ENCODE measurements at places on chromosomes 7 and 10.

DNA sequence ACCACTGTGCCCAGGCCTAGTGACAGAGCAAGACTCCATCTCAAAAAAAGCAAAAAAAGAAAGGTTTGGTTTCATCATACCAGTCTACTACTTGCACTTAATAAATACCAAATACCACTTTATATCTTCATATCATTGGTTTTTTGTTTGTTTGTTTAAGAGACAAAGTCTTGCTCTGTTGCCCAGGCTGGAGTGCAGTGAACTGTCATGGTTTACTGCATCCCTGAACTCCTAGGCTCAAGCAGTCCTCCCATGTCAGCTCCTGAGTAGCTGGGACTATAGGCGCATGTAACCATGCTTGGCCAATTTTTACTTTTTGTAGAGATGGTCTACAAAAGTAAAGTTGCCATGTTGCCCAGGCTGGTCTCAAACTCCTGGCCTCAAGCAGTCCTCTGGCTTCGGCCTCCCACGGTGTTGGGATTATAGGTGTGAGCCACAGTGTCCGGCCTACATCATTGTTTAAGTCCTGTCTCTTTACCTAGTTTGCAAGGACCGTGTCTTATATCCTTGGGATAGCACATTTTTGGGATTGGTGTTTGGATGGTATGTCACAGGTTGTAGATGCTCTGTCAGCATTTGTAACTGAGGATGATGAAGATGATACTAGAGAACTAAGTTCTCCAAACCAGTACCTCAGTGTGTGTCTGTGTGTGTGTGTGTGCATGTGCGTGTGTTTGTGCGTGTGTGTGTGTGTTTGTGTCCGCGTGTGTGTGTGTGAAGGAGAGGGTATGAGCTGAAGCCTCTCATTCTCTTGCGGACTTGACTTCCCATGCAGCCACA, 9.3 kb downstream of the LMTK2 start:
- no peak for DNase-seq

- DNase-seq = no peak
Observed at GRCh38 chr10:71933651-71934050, 30.5 kb upstream of the CHST3 start.

DNA sequence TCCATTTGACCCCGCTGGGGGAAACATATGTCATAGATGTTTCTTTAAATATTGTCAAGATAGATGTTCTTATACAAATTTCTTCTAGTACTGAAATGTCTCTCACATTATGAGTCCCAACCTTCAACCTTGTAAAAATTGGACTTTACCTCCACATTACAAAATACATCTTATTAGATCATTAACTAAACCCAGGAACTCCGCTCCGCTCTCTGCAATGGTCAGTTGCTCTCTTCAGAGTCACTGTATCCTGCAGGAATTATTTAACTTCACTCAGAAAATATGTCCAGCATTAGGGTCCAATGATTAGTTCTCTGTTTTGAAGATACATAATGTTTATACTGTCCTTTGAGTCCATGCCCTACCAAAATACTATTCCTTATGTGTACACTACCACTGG, 8.5 kb upstream of the AKR1D1 start:
- DNase-seq = no peak

DNA sequence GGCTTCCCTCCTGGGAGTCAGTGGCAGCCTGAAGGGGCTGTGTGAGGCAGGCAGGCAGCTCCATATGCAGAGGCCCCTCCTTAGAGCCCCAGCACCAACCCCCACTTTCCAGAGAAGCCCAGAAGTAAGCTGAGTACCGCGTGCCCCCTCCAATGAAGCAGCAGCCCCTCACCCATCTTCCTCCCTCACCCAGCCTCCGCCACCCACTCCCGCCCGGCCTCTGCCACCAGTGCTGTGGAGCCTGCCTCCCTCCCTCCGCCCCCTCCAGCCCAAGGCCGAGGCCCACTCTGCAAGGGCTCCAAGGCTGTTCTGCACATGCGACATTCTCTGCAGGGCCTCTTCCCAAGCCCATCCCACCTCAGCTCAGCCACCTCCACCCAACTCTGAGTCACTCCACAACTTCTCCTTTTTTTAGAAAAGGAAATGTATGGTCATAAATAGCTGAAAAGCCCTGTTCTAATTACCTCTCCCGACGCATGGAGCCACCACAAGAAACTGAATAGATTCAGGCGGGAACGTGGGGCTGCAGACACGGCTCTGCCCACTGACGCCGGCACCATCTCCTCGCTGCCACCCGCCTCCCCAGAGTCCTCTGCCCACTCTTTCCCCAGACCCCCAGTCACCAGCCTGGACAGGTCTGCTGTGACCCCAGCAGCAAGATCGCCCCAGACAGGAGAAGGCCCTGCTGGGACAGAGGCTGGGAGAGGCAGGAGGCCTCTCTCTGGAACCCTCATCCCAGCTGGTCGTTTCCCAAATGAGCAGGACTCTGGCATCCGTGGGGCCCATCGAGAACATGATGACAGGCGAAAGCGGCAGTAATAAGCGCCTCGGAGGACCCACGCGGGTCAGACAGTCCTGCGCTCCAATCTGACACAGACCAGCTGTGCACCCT, 213.9 kb downstream of the MAD1L1 start:
- DNase-seq = peak; percentile 74

DNA sequence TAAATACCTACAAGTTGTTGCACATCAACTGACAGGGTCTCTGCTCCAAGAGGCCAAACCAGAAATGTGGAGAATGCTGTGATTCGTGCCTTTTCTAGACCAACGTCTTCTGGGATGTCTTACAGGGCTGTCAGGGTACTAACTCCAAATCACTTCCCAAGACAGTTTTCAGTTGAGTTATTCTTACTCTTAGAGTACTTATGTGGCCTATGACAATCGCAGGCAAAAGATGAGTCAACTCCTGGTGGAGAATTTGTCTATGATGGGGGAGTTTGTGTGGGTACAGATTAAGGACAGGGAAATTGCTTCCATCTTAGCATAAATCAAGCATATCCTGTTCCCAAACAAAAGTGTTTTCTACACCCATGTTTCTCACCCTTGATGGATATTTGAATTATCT, 734.8 kb downstream of the TNS3 start:
- DNase-seq = no peak

GRCh38 chr10:18620856-18621255, 30.5 kb downstream of the NSUN6 start:
- DNase-seq = no peak

GRCh38 chr10:23886355-23886754, 322.6 kb upstream of the KIAA1217 start:
- no peak for DNase-seq

DNA sequence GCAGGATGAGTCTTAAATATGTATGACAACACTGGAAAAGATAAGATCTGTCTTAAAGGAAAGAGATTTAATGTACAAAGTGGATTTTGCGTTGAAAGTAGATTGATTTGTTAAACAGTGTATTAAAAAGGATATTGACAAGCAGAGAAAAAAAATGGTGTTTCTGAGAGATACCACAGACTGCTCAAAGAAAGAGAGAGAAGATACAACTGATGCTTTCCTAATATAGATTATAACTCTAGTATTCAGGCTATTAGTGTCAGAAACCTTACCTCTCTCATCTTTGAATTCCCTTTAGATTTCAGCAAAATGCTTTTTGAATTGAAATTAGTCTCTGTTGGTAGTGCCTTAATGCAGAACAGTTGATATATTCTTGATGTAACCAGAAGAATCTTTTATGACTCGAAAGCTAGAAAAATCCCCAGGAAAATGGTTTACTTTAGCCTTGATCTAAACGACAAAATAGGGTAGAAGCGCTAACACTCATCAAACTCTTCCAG, 550.7 kb downstream of the INHBA start:
- no peak for DNase-seq

DNA sequence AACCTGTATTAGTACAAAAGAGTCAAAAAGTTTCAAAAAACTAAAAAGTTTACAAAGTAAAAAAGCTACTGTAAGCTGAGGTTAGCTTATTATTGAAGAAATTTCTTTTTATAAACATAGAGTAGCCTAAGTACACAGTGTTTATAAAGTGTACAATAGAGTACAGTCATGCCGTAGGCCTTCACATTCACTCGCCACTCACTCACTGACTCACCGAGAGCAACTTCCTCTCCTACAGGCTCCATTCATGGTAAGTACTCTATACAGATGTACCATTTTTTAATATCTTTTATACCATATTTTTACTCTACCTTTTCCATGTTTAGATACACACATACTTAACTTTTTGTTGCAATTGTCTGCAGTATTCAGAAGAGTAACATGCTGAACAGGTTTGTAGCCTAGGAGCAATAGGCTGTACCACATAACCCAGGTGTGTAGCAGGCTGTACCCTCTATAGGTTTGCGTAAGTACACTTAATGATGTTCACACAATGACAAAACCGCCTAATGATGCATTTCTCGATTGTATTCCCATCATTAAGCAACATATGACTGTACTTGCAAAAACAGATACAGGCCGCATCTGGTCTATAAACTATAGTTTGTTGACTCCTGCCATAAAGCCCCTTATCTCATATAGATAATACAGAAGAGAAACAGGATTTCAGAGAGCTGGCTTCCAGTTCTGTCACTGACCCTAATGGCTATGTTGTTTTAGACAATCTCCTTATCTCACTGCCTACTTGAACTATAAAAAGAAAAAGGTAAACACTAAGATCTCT, 438.8 kb downstream of the HTR7 start:
- DNase-seq = no peak

DNA sequence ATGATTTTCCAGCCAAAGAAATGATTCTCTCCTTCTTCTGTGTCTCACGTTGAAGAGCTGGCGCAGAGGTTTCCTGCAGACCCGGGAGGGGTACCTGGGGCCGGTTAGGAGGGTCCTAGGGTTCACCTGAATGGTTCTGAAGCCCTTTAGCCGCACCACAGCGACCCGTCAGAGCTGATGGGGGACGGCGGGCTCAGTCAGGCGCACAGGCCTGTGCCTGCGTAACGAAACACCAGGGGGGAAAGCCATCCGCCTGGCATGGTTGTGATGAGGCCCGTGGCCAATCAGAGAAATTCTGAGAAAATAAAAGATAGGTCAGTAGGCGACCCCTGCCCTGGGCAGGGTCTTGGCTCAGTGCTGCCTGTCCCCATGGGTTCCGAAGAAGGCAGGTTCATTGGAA, 35.6 kb downstream of the FAM20C start:
- DNase-seq = no peak

GRCh38 chr10:22222236-22223190, 4.7 kb upstream of the EBLN1 start:
- no peak for DNase-seq

DNA sequence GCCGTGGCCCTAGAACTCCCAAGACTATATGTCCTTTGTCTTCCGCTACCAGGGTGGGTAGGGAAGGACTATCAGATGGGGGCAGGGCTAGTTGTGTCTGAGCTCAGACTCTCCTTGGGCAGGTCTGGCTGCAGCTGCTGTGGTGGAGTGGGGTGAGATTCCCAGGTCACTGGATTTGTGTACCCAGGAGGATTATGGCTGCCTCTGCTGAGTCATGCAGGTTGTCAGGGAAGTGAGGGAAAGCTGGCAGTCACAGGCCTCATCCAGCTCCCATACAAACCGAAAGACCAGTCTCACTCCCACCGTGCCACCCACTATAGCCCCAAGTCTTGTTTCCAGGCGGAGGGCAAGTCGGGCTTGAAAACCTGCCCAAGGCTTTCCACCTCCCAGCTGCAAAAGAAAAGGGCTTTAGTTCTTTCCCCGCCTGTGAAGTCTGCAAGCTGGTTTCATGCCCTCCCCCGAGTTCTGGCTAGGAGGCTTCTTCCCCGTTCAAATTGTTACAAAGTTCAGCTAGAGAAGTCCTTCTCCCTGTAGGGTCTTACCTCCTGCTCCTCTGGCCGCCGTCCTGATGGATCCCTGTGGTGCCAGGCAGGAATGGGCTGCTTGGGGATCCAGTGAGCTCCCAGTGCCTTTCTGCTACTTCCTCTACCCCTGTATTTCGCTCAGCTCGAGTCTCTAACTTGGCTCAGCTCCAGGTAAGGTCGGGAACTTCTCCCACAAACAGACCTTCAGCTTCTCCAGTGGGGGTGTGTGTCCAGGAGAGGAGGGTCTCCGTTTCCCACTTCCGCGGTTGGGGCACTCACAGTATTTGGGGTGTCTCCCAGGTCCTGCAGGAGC, 106.8 kb upstream of the FGL2 start:
- DNase-seq = no peak

GRCh38 chr10:68105820-68106219, 3.5 kb upstream of the MYPN start:
- peak; percentile 46 for DNase-seq

DNA sequence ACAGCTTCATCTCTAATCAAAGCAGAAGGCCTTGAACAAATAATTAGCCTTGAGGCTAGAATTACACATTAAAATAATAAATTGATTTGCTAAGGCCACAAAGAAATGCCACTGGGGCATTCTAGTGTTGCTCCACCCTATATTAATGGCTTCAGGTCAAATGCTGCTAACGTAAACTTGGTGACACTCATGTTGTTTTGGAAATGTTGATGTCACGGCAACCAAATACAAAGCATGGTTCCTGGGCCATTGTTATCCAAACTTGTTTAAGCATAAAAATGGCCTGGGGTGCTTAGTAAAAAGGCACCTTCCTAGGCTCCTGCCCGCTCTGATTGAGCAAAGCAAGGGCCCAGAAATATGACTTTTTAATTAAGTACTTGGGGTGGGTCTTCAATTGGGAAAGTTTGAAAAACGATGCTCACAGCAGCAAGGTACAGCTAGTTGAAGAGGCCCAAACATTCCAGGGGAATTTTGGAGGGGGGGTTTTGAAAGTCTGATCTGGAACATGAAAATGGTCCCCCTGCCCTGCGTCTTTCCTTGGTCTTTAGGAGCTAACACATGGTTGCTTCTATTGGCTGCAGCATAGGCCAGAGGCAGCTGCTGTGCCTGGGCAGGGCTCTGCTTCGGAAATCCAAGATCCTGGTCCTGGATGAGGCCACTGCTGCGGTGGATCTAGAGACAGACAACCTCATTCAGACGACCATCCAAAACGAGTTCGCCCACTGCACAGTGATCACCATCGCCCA, 67.8 kb downstream of the ABCC2 start:
- DNase-seq = no peak
